Stimulated activated CD4-positive, alpha-beta T cell treated with anti-CD3 and anti-CD28 coated beads, Interleukin-4, amount 100 ng/mL, for 4 hours (primary cell): ENCODE measurements at places on chromosomes 6 and 20.

DNA sequence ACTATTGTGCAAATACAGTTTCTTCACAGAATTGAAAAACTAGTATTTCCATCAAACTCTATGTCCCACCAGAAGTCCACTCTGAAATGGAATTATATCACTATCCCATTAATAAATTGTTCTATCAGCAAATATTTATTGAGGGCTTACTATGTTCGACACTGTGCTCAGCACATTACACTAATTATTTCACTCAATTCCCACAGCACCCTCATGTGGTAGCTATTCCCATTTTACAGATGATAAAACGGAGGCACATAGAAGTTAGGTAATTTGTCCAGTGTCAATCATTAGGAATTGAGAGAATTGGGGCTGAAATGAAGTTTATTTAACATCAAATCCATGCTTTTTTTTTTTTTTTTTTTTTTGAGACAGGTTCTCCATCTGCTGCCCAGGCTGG lies 52.5 kb downstream of the MKKS start:
- DNase-seq = no peak

GRCh38 chr20:3798908-3799248 lies 2.8 kb downstream of the CDC25B start:
- DNase-seq = peak; percentile 33

- DNase-seq = no peak
These were observed 71.1 kb downstream of the BFSP1 start for GRCh38 chr20:17460119-17460518.

GRCh38 chr20:48635791-48636267 lies 192.0 kb downstream of the PREX1 start:
- peak; percentile 65 for DNase-seq

DNA sequence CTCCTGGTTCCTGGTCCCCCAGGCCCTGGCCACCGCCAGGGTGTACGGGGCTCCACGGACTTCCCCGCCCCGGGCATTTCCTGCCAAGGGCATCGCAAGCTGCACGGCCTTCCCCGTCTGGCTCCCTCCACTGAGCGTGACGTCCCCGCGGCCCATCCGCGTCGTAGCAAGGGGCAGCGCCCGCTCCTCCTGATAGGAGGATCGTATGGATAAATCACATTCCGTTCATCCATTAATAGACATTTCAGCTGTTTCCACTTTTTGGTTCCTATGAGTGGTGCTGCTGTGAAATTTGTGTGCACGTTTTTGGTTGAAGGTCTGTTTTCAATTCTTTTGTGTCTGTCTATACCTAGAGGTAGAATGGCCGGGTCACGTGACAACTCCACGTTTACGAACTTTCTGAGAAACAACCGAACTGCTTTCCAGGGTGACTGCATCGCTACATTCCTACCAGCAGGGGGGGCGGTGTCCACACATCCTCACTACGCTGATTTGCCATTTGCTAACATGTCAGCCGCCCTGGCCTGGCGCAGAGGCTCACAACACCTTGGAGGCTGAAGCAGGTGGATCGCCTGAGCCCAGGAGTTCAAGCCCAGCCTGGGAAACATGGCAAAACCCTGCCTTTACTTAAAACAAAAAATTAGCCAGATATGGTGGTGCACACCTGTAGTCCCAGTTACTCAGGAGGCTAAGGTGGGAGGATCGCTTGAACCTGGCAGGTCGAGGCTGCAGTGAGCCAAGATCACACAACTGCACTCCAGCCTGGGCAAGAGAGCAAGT lies 37.7 kb downstream of the KCNQ2 start:
- DNase-seq = peak; percentile 65

DNA sequence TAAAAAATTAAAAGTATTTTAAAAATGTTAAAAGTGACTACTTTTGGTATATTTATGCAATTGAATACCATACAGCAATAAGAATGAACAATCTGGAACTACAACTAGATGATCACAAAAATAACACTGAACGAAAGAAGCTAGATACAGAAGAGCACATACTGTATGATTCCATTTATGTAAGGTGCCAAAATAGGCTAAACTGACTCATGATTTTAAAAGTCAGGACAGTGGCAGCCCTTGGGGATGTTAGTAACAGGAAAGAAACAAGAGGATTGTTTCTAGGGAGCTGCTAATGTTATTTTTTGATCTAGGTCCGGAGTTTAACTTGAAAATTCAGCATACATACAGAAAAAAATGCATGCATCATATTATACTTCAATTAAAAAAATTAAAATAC lies 42.3 kb downstream of the KIF13A start:
- no peak for DNase-seq

- no peak for DNase-seq
These were observed 1.5 kb downstream of the TMEM181 start for GRCh38 chr6:158561321-158561884.

DNA sequence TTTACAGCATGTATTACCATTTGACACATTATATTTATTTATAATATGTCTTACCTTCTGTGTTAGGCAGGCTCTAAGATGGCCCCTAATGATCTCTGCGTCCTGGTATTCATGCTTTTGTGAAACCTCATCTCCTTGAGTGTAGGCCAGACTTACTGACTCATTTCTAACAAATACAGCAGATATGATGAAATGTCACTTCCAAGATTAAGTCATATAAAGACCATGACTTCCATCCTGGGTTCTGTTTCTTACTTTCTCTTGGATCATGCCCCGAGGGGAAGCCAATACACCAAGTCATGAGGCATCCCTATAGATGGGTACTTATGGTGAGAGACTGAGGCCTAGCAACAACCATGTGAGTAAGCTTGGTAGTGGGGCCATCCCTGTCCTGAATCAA lies 30.2 kb downstream of the ZHX3 start:
- DNase-seq = no peak

DNA sequence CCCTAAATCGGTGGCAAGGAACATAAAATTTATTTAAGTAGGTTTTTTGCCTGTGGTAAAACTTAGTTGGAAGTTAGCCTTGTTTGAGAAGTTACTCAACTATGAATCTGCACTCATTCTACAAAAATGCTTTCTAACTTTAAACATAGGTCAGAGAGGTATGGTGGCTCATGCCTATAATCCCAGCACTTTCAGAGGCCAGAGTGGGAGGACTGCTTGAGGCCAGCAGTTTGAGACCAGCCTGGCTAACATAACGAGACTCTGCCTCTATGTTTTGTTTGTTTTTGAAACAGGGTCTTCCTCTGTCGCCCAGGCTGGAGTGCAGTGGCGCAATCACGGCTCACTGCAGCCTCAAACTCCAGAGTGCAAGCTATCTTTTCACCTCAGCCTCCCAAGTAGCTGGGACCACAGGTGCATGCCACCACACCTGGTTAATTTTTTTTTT lies 16.2 kb downstream of the USP49 start:
- no peak for DNase-seq

GRCh38 chr6:107495196-107495643 lies 5.3 kb downstream of the SOBP start:
- no peak for DNase-seq

GRCh38 chr6:168999392-168999791 lies 254.3 kb downstream of the THBS2 start:
- DNase-seq = no peak

GRCh38 chr6:14932485-14933182 lies 313.2 kb upstream of the JARID2 start:
- DNase-seq = no peak

GRCh38 chr6:138275976-138276375 lies 57.7 kb upstream of the PBOV1 start:
- no peak for DNase-seq

GRCh38 chr6:166346965-166347364 lies 4.6 kb upstream of the SFT2D1 start:
- no peak for DNase-seq

- DNase-seq = no peak
These were observed 1.4 kb downstream of the SOX12 start for GRCh38 chr20:326645-327185.

- DNase-seq = no peak
These were observed 203.6 kb downstream of the LRFN2 start for GRCh38 chr6:40383348-40384115.

GRCh38 chr6:164216368-164216767 lies 801.9 kb downstream of the QKI start:
- DNase-seq = no peak

GRCh38 chr6:25042536-25042935 lies 106.8 kb upstream of the RIPOR2 start:
- DNase-seq = no peak

- DNase-seq = no peak
These were observed 21.0 kb downstream of the PRDM1 start for GRCh38 chr6:106107043-106107613.

GRCh38 chr6:160417146-160417545 lies 69.0 kb downstream of the SLC22A3 start:
- DNase-seq = no peak

- DNase-seq = no peak
These were observed 44.9 kb upstream of the RNF24 start for GRCh38 chr20:4060064-4060795.

- DNase-seq = no peak
These were observed 222.9 kb downstream of the UBE3D start for GRCh38 chr6:82842721-82843120.

- DNase-seq = no peak
These were observed 2.4 kb downstream of the CST8 start for GRCh38 chr20:23493172-23493772.

DNA sequence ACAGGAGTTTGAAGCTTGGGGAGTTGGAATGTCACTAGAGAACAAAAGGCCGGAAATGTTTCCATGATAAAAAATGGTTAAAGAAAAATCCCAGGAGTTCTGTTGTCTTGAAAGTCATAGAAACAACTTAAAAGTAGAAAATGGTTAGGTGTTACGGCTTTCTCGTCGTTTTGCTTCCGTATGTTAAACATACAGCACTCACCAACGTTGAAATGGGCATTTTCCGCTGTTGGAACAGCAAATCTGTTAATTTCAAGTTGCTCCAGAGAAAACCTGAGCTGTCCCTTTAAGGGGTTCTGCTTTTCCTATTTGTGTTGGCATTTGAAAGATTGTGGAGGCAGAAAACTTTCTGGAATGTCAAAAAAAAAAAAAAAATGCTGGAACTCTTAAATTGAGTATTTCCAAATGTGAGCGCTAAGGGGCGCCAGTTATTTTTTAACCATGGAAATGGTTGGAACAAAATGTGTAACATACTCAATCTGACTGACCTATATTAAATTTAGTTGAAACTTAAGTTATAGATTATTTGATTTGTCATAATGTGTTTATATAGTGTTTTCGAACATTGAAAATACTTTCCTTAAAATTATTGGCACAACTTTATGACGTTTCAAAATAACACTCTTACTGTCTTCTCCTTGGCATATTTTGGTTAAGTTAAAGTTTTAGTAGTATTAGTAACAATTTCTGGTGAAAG lies 2.2 kb downstream of the QKI start:
- no peak for DNase-seq

- DNase-seq = no peak
These were observed 1.5 kb downstream of the SYNDIG1 start for GRCh38 chr20:24470746-24471582.
